Stimulated activated CD4-positive, alpha-beta T cell treated with anti-CD3 and anti-CD28 coated beads, Interleukin-1b, Interleukin-23, amount 100 ng/mL, for 48 hours (primary cell): ENCODE measurements at places on chromosomes 1 and 21.

DNA sequence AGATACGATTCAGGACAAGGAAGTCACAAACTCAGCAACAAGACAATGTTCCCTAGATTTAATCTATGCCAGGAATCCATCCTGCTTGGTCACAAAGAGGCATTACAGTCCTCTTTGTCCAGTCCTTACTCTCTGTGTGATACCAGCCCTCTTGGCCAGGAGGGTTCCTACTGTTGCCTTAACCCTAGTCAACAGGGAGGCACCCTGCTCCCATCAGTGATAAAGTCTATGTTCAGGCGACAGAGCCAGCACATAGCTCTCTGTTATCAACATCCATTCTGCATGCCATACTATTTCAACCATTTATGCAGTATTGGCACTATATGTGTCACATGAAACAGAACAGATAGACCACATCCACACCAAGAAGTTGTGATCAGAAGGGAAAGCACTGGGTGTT lies 4.4 kb upstream of the NPL start:
- no peak for DNase-seq

DNA sequence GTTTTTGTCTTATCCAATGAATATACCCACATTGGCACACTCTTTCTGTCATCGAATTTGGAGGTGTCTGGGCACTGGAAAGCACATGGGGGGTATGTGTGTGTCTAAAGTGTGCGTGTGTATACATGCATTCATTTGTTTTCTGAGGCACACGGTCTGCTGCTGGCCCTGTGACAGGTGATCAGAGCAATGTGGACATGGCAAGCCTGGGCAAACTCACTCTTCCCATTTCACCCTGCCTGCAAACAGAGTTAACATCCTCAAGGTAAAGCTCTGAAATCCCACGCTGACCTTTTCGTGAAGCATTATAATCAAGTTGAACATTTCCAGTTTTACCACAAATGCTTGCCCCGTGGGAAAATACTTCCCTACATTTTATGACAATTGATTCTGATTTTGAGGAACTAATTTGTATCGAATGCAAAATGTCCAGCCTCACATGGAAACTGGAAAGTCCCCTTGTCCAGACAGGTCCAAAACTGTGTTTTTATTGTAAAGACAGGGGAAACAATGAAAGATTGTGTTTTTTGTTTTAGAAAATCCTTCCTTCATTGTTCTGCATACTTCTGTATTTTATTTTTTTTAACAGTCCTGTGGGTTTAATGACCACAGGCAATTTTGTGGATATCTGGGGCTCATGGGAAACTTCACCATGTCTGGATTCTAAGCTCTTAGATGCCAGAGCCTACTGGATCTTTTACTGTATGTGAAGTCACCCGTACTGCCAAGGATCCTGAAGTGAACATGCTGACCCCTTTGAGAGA lies 160.9 kb downstream of the PBX1 start:
- DNase-seq, result no peak

DNA sequence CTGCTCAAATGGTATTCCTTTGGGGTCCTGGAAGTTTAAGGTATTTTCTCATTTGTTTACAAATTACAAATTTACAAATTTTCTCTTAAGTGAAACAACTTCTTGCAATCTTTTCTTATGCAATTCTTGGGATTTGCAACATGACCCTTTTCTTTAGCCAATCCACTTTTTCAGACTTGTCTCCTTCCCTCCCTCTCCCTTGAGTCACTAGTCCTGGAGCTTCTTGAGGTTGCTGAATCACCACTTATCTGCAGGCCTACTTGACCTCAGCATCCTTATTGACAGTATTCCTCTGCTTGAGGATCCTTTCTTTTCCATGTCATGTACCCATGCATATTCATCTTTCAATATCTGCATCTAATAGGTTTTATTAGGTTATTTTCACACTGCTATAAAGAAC lies 302.8 kb upstream of the ADAMTS5 start:
- DNase-seq, result no peak

- no peak for DNase-seq
These were observed 617 bp upstream of the ADGRL2 start for GRCh38 chr1:81799939-81800694.

DNA sequence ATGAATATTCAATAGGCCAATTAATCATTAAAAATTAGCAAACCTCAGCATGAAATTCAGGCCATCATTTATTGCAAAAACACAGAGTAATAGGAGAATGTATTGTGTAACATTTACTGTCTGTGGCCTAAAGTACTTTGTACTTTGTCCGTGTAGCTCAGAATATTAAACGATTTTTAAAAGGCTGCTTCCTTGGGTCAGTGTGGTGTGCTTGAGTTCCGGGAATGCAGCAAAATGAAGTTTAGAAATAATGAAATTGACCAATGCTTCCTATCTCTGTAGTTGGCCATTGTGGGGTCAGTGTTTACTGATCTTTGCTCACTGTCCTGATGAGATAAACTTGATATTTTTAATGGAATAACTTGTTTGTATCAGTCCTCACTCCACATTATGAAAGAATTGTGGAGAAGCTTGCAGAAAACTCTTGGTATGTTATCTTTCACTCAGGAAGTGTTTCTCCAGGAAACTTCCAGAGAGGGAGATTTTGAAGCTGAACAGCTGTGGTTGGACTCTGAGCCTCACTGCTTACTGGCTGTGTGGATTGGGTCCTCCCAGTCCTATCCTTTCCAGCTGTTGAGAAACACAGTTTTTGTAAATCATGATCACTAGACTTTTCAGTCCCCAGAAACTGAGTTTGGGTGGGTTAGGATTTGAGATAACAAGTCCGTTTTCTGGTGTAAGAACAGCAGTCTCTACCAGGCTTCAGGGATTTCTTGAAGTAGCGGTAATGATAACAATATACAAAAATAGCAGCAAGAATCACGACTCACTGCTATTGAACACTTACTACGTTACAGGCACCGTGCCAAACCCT lies 19.2 kb upstream of the MTARC1 start:
- DNase-seq, result no peak

GRCh38 chr1:30953685-30954084 lies 45.1 kb upstream of the SDC3 start:
- no peak for DNase-seq

- DNase-seq, result no peak
These were observed 90.8 kb upstream of the CCDC190 start for GRCh38 chr1:162951553-162952315.

DNA sequence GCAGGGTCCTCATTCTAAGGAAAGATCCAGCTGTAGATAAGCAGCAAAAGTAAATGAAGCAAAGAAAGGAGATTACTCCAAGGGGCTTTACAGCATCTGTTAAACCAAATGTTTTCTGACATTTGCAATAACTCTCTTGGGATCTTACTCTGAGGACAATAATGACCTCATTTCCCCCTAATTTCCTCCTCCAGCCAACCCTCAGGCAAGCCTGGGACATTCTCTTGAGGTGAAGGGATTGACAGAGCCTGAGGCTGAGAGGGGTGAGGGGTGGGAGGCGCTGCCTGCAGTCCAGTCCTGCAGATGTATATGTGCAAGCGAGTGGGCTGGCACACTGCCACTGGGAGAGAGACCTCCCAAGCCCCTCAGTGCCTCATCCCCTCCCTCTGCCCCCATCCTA lies 40.5 kb upstream of the NEK2 start:
- DNase-seq, result no peak

GRCh38 chr1:87899746-87900145 lies 571.1 kb downstream of the LMO4 start:
- DNase-seq, result no peak

- DNase-seq, result no peak
These were observed 155.7 kb upstream of the BEND5 start for GRCh38 chr1:48932366-48932765.

DNA sequence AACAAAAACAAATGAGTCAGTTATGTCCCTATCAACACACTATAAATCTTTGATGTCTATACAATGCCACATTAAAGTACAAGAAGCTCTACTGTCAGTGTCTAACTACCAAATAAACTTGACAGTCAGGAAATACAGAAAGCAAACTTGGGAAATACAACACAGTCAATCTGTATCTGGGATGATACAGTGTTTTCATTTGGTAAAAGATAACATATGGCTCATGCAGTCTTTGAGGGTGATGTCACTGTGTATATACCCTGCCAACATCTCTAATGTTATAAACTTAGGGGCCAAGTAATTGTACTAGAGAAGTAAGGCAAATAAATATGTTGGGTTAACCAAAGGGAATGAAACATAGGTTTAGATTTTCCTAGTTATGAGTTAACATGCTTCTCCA lies 552.5 kb upstream of the ADAMTS5 start:
- DNase-seq, result no peak

- DNase-seq, result peak; percentile 68
These were observed 3.6 kb downstream of the SKI start for GRCh38 chr1:2231532-2232254.

- peak; percentile 91 for DNase-seq
These were observed 17.1 kb upstream of the SPSB1 start for GRCh38 chr1:9275567-9276034.

DNA sequence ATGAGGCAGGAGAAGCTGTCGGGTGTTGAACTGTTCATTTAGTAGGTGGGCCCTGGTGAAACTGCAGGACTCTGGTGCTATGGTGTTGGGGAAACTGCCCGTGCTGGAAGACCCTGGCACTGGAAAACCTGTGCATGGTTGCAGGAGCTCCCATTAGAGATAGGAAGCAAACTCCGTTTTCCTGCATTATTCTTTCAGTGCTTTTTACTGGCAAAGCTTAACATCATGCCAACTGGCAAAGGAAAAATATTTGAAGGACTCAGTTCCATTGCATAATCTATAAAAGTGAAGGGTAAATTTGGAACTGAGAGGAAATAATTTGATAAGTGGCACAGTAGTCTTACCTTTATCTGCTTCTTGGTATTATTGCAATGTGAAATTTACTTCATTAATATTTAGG lies 31.7 kb upstream of the MPC2 start:
- DNase-seq, result no peak

DNA sequence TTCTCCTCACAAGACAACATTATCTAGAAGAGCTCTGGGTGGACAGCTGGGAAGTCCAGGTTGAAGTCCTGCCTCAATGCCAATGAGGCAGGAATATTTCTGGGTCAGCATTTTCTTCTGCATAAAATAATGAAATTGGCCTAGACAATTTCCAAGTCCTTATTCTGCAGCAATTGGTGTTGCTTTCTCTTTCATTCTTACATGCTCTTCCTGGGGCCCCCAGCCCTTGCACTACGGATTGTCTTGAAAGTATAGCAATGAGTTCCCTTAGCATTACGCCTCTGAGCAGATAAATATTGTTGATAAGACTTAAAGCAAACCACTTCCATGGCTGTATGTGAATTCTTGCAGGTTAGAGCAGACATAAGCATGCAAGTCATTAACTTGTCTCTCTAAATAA lies 188.5 kb downstream of the TGFBR3 start:
- peak; percentile 68 for DNase-seq

GRCh38 chr21:32565856-32566465 lies 19.4 kb downstream of the TCP10L start:
- no peak for DNase-seq

- peak; percentile 30 for DNase-seq
These were observed 753 bp downstream of the KIF1B start for GRCh38 chr1:10210841-10211804.

- DNase-seq, result no peak
These were observed 3.5 kb downstream of the PBX1 start for GRCh38 chr1:164562511-164562910.

DNA sequence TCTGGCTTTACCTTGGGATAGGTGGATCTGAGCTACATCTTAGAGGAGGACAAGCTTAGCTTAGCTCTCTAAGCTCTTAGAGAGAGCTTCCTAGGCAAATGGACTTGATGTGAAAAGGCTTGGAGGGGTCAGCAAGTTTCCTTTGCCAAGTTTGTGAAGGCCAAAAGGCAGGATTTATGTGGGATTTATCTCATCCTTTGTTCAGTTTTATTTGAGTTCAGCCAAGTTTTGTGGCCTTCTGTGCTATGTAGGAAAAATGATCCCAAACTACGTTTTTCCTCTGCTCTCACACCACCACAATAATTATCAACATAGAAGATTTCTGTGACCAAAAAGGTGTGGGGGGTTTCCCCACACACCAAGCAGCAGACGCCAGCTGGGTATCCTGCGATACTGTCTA lies 26.0 kb upstream of the RNF11 start:
- no peak for DNase-seq

- DNase-seq, result no peak
These were observed 3.3 kb downstream of the ZNF692 start for GRCh38 chr1:248855580-248855979.

DNA sequence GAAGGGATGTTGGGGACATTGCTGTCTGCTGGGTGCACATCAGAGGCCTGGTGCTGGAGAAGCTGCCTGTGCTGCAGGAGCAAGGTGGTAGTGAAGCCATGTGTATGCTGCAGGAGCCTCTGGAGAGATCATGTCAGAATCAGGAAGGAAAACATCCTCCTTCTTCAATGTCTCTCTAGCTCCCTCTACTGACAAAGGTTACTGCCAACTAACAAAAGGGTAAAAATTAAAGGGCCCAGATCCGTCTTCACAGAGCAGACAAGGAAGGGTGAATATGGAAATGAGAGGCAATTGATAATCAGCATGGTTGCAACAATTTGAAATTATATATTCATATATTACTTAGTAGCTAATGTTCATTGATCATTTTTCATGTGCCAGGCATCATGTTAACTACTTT lies 32.2 kb downstream of the FAM177B start:
- no peak for DNase-seq

DNA sequence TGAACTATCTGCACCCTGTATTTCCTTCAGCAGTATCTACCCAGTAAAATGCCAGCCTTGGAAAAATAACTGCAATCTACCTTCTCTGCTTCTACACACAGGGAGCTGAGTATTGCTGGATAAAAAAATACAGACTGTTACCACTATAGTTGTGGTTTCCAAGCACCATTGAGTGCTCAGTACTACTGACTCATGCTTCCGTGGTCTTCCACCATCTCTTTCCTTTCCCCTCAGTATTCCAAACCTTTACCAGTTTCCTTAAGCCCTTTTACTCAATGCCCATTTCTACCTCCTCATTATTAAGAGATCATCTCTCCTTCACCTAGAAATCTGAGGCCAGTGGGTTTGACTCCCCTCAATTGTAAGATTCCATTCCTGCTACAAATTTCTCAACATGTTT lies 23.8 kb downstream of the GLMN start:
- DNase-seq, result no peak

DNA sequence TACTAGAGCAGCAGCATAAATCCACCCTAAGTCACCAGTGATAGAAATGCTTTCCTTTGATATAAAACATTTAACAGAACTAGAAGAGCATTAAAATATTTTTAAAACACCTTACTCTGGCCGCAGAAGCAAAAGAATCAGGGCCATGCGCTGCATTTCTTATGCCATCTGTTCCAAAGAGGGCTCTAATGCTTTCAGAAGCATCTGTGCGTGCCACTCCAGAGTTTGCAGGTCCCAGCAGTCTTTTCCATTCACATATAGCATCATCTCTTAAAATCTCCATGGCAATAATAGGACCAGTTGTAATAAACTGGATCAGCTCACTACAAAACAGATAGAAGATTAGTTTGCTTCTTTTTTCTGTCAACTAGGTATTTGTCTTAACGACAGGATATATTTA lies 69.2 kb downstream of the NME7 start:
- no peak for DNase-seq

DNA sequence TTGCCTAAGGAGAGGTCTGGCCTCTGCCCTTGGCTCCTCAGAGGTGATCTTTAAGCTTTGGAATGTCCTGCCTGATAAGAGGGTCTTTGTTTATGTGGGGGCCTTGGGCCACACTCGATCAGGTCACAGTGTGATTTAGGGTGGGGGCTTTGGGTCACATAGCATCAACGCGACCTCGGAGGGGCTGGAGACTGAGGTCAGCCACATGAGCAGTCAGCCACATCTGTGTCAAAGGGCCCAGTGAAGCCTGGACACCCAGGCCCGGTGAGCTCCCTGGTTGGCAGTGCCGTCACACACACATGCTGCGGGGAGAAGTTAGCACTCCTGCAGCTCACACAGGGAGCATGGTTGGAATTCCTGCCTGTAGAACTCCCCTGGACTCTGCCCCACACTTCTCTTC lies 345.0 kb downstream of the NPHP4 start:
- no peak for DNase-seq
